ENCODE measurements at places on chromosomes 5 and 9.
A peak's percentile ranks its signal among the peaks of the same experiment; 100 is the strongest.

- DNase-seq: no peak
These were observed 2.0 kb upstream of the TRIM14 start for GRCh38 chr9:98121058-98121457.

- DNase-seq: no peak
These were observed 200.8 kb downstream of the DIRAS2 start for GRCh38 chr9:90441814-90442213.

DNA sequence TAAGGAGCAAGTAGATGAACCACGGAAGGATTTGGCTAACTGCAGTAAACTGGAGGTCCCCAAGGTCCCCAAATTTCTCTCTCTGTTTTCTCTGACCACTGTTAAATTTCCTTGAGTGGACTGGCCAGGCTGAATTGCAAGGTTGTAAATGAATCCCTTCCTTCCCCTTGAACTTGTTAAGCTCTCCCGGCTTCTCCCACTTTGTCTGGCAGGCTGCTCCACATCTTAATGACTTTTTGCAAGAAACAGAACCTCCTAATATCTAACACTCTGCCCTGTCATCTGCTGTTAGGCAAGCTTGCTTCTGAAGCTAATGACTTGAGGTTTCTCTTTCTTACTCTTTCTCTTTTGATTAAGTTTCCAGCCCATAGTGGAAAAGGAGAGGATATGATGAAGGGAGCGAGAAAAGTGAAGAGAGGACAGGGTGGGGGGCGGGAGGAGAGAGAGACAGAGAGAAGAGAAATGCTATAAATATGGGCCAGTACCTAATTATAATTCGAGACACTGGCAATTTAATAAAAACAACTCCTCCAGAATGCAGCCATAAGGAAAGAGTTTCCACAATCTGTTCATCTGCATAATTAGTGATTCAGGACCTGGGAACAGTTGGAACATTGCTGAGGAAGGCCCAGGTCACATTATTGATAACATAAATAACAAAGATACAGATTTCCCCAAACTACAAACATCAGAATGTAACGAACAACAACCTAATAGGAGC, 437.3 kb upstream of the MPDZ start:
- no peak for DNase-seq

DNA sequence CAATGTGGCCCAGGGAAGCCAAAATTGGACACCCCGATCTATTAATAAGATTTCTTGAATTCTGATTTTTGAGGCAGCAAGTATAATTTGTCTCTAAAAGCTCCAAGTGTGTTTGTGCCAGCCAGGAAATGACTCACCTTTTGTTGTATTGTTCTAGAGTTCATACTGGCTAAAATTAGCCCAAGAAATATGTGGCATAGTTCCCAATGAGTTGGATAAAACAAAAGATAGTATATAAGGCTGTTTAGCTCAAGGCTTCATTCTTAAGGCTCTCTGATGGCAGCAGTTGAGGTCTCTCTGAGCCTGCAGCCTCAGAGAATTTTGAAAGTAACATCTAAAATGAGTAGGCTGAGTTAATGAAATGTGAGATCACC, 21.6 kb downstream of the HMGXB3 start:
- DNase-seq: no peak

- no peak for DNase-seq
These were observed 69.9 kb downstream of the LRSAM1 start for GRCh38 chr9:127520941-127521918.

GRCh38 chr9:129630967-129631673, 5.2 kb downstream of the NTMT1 start:
- DNase-seq: no peak

DNA sequence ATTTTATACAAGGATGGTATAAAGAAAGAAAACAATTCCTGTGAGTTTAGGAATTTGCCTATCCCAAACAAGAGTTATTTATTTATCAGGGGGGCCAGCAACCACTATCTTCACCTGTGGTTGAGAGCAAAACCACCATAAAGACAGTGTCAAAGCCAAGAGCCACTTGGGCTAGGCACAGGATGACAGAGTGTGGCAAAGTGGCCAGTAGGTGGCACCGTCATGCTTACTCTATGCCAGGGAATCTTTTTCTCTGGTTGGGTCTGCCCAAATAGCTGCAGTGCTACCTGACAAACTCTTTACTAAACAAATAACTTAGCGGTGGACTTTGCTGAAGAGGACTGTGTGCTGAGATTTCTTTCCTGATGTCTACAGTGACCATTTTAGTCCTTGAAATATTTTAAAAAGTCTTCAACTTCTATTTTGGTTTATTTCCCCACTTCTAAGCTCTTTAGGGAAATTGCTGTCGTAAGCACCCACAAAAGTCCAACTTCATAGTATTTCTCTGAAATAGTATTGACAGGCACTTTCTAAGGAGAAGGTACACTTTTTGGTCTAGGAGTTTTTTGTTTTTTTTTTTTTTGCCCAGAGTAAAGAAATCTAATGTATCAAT, 285.0 kb downstream of the RFX3 start:
- DNase-seq: peak; percentile 77

- no peak for DNase-seq
These were observed 14.2 kb upstream of the CCDC180 start for GRCh38 chr9:97293207-97293721.

Data from activated CD4-positive, alpha-beta T cell treated with anti-CD3 and anti-CD28 coated beads, Interleukin-2, amount 10 ng/mL, durations not matched to agents 7 days and 5 days (primary cell).